ENCODE measurements at places on chromosomes 1 and 21.

GRCh38 chr1:11355559-11356475 lies 82.8 kb downstream of the UBIAD1 start:
- DNase-seq: no peak

DNA sequence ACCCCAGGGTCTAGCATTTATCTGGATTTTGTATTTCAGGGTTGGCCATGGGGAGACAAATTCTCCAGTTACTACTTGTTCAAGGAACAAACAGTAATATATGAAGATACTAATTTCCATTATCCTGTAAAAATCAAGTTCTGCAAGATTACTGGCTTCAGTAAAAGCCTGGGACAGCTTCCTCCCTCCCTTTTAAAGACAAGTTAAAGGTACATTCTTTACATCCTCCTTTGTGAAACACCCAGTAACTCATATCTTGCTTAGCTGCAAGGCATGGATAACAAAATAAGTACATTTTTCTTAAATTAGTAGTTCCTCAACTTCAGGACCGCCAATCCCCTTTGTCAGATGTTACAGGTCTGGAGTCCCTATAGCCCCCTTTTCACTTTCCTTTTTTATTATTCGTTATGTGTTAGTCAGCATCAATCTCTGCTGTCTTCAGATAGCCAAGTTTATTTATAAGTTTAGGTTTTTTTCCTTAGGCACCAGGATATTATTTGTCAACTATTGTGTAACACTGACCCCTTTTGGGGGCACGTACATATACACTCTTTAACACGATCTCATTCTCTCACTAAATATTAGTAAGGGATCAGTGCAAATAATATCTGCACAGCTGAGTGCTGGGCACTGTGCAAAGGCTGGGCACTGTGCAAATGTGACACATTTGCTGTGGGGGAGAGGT lies 9.8 kb downstream of the ERRFI1 start:
- no peak for DNase-seq

GRCh38 chr1:172185996-172186395 lies 234.5 kb upstream of the C1orf105 start:
- DNase-seq: no peak

DNA sequence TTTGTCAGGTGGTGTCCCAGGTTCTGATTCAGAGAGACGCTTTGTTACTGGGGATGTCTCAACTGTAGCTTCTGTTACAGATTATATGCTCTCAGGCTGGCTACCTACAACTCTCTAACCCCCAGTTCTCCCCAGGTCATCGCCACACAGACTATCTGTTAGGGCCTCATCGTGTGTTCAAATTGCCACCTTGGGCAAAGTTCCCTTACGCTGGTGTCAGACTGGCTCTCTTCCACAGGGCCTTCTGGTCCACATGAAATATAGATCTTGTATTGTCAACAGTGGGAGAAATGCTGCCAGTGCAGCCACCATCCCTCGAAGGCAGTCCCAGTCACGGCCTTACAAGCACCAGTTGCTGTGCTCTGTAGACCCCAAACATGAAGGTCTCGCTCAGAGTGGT lies 15.3 kb downstream of the FMO4 start:
- no peak for DNase-seq

GRCh38 chr1:159068886-159069285 lies 7.7 kb downstream of the AIM2 start:
- DNase-seq: peak; percentile 6

DNA sequence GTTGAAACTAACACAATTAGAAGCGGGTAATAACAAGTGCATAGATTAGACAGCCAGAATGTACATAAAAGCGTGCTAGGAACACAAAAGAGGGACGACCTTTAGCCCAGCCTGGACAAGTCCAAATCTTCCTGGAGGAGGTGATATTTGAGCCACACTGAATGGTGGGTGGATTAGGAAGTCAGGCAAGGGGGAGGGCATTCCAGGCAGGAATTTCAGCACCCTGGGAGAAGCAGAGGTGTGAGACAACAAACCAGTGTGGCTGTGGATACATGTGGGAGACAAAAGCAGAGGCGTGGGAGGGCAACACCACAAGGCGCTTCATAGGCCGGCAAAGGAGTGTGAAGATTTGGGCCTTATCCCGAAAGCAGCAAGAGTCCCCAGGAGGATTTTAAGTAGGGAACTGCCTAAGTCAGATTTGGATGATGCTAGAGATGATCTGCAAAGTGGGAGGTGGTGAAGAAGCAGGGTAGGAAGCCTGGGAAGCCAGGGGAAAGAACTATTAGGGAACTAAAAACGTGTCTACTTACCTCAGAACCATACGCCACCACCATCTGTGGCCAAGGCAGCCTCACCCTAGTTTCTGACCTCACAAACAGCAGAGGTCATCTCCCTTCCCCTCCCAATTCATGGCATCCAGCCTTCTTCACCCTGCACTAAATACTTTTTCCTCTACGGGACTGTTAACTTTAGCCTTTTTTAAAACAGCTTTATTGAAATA lies 81.8 kb downstream of the GLUL start:
- no peak for DNase-seq

DNA sequence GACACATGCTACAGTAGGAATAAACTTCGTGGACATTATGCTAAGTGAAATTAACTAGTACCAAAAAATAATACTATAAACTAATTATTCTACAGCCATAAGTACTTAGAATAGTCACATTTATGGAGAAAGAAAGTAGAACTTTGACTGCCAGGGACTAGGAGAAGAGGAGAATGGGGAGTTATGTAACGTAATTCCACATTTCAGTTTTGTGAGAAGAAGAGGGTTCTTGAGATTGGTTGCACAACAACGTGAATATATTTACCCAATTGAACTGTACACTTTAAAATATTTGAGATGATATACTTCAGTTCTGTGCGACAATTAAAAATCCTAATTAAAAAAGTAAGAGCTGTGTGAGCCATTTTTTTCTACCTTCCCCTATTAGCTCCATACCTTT lies 1412.9 kb downstream of the PLA2G4A start:
- no peak for DNase-seq

GRCh38 chr1:203322500-203323179 lies 17.3 kb downstream of the BTG2 start:
- DNase-seq: no peak

GRCh38 chr1:172581779-172582178 lies 48.8 kb downstream of the SUCO start:
- DNase-seq: no peak

DNA sequence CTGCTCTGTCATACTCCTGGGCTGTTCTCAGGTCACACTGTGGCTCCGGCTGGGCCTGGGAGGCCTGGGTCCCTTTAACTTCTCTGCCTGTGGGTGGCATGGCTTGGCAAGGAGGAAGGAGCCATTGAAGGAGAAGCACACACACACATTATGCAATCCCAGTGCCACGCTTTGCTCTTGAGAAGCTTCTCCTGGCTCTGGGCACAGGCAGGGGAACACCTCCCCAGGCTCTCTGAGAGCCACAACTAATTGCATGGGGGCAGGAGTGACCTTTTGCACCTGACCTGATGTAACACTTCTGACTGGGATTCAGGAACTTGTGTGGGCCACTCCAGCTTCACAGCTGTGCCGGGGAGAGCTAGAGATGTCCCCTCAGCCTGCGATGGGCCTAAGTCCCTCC lies 23.1 kb downstream of the LGR6 start:
- DNase-seq: no peak

DNA sequence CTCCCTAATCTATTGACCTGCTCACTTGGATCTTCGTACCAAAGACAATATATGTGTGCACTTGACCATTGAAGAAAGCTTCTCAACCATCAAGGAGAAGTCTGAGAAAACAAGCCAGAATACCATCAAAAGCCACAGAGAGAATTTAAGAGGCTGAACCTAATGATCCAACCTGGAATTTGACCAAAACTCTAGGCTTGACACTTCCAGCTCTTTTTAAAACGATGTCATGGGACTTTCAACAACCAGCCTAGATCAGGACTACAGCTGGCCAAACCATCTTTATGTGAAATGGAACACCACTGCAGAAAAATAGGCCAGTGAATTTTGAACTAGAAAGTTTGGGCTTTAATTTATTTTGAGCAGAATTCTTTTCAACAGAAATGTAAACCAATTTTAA lies 444.4 kb downstream of the LTN1 start:
- no peak for DNase-seq

GRCh38 chr1:145962157-145963102 lies 1.9 kb downstream of the ANKRD34A start:
- peak; percentile 83 for DNase-seq

- no peak for DNase-seq
Measured at GRCh38 chr1:119573886-119574285, 66.9 kb downstream of the HSD3B1 start.

All from K562 (cell line).